GM12864 (cell line): ENCODE measurements at places on chromosomes 11 and 22.

DNA sequence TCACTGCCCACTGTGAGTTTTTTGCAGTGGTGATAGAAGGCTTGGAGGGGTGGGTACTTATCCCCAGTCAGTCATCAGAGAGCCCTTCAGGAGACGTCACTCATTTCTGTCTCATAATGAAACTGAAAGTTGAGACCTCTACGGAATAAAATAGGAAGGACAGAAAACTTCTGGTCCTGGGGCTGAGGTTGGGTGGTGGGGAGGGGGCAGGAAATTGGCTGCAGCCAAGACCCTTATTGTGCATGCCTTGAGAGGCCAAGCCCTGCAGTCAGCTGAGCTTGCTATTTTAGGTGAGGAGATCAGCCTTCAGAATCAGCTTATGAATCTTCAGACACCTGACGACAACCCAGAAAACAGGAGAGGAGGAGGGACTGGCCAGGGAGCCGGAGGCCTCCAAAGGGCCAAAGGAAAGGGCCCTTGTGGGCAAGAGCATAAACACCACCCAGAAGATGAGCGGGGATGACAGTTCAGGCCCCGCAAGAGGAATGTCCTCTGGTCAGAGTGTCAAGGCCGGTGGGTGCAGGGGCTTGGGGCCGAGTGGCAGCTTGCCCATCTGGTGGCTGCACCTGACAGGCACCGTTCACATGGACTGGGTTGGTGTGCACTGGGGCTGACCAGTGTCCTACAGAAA is 17.9 kb upstream of the ADA2 start:
- peak; percentile 64 for DNase-seq

- DNase-seq, result no peak
Measured at GRCh38 chr11:127345819-127346459, 345.4 kb upstream of the KIRREL3 start.

DNA sequence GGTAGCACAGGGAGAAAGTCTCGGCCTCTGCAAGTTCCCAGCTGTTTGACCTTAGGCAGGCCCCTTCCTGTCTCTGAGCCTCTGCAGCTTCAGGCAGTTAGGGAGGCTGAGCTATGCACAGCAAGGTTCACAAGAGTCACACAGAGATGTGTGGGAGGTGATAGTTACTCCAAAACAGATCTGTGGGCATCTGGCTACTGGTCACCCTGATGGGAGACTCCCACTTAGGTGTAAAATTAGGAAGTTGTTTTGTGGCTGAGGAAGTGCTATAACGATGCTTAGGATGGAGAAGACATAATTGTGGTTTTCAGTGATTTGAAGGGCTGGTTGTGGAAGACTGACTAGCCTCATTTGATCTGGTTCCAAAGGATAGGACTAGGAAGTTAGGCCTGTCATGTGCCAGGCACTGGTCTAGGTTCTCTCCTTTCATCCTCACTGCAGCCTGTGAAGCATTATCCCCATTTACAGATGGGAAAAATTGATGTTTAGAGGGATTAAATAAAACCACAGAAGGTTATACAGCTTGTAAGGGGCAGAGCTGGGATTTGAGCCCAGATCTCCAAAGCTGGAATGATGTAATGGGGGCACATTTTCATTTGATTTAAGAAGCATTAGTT is 13.5 kb downstream of the ACO2 start:
- DNase-seq, result no peak

DNA sequence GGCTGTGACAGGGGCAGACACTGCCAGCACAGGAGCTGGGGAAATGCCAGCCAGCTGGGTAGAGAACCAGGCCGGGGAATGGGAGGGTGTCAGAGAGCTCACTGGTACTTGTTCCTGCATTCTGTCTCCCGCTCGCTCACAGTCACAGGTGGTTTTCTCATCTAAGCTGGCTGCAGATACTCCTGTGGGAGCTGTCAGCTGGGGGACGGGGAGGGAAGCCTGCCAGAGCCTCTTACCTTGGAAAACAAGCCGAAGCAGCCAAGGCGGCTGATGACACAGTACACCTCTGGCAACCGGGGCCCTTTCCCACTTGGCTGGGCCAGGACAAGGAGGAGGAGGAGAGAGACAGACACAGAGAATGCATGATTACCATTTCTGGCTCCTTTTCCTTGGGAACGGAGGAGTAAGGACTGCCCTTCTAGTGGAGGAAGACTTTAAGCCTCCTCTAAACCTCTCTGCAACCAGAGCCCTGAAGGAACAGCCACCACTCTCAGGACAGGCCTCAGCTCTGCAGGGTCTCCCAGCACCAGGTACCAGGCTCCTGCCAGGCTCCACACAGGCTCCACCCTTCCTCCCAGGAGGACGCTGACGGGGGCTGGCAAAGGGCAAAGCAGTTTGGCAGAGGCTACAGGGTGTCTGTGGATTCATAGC is 25.1 kb downstream of the RPL27A start:
- no peak for DNase-seq

DNA sequence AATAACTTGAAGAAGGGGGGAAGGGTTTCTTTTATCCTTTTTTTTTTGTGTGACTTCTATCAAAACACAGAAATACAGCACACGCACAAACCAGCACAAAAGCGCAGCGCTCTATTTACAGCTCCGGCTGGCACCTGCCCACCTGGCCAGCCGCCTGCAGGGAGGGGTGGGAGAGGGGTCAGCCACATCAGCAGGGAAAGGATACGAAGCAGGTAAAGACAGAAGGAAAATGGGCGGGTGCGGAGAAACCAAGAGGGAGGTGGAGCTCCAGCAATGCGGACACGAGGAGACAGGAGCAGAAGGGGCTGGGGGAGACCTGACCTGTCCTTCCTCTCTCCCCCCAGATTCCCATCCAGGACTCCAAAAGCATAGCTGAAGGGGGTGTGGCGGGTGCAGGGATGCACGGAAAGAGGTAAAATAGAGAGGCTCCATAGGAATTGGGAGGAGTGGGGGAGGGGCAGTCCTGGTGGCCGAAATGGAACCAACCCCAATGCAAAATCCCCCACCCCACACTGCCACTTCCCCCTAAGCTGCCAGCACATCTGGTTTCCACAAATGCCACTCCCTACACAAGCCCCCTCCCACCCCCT is 14.1 kb downstream of the CXCR5 start:
- DNase-seq, result no peak

DNA sequence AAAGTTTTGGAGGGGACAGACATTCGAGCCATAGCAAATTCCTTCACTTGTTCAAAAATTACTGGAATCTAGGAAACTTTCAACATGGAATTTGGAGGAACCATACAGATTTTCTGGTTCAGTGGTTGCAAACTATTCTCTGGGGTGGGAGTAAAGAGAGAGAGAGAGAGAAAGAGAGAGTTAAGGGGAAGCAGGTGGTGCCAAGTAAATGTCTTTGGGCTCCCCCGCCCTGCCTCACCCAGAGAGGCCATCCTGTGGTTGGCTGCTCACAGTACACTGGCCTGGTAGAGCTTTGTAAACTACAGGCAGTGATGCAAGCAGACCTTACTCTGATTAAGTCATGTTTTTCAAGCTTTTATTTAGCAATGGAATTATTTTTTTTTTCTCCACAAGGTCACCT is 82.6 kb downstream of the ADAMTS15 start:
- DNase-seq, result no peak

- no peak for DNase-seq
Measured at GRCh38 chr11:44409558-44410236, 99.8 kb upstream of the ALX4 start.

GRCh38 chr22:44561139-44561840 is 63.3 kb upstream of the RTL6 start:
- DNase-seq, result no peak

- no peak for DNase-seq
Measured at GRCh38 chr11:95338430-95338991, 107.5 kb upstream of the SESN3 start.

- no peak for DNase-seq
Measured at GRCh38 chr11:66728038-66728692, 851 bp downstream of the SPTBN2 start.

GRCh38 chr11:68998390-68998911 is 14.6 kb downstream of the MRGPRF start:
- no peak for DNase-seq

GRCh38 chr22:41092847-41093411 is 537 bp downstream of the EP300 start:
- DNase-seq, result no peak

- no peak for DNase-seq
Measured at GRCh38 chr11:46410021-46410420, 18.4 kb upstream of the CHRM4 start.

DNA sequence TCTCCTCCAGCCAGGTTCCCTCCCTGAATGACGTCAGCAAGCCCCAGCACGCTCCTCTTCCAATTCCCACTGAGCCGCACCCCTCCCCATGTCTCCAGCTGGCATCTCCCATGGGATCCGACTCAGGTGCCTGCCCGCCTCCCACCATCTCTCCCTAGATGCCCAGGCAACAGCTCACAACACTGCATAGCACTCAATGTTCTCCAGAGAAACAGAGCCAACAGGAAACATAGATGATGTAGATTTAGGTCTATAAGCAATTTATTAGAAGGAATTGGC is 532.3 kb downstream of the BRD1 start:
- no peak for DNase-seq

GRCh38 chr11:115659061-115659963 is 155.1 kb upstream of the CADM1 start:
- no peak for DNase-seq

- DNase-seq, result no peak
Measured at GRCh38 chr11:123640029-123640428, 14.4 kb downstream of the SCN3B start.

GRCh38 chr22:45418056-45418769 is 4.7 kb downstream of the RIBC2 start:
- DNase-seq, result no peak

DNA sequence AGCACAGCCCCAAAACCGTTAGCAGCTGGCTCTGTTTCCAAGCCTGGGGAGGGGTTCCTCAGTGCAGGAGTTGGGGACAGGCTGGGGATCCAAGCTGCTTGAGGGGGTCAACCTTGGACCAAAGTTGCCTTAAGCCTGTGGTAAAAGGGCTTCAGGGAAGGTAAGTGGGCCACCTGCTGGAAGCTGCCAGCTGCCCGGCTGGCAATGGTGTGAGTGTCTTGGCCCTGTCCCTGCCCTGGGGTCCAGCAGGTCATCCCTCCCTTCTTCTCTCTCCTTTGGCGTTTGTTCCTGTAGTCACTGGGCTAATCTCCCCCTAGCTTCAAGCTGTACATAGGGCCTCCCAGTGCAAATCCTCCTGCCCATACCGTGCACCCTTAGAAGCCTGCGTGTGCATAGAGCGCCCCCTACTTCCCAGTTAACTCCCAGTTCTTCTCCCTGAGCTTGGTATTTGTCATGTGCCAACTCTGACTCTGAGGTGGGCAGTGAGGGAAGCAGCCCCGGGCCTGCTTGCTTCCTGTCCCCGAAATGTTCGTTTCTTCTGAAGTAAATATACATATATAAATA is 4.4 kb downstream of the TMEM258 start:
- DNase-seq, result no peak

DNA sequence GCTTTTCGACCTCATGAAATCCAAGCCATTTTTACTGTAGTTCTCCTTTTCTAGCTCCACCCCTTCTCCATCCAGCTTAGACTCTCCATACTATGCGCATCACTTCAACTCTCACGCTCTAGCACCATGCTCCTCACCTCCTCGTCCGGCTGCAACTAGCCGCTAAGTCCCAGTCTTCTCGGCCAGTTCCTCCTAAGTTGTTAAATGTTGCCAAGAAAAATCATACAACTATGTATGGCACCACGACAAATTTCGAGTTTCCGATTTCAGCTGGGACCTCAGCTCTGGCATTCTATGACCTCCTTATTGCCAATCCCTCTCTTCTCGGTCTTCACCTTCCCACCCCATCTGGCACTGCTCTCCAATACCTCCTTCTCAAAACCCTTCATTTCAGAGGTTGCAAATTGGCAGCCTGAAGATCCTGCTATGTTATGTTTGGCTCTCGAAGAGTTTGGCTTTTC is 1.0 kb downstream of the ZNF70 start:
- DNase-seq, result no peak

DNA sequence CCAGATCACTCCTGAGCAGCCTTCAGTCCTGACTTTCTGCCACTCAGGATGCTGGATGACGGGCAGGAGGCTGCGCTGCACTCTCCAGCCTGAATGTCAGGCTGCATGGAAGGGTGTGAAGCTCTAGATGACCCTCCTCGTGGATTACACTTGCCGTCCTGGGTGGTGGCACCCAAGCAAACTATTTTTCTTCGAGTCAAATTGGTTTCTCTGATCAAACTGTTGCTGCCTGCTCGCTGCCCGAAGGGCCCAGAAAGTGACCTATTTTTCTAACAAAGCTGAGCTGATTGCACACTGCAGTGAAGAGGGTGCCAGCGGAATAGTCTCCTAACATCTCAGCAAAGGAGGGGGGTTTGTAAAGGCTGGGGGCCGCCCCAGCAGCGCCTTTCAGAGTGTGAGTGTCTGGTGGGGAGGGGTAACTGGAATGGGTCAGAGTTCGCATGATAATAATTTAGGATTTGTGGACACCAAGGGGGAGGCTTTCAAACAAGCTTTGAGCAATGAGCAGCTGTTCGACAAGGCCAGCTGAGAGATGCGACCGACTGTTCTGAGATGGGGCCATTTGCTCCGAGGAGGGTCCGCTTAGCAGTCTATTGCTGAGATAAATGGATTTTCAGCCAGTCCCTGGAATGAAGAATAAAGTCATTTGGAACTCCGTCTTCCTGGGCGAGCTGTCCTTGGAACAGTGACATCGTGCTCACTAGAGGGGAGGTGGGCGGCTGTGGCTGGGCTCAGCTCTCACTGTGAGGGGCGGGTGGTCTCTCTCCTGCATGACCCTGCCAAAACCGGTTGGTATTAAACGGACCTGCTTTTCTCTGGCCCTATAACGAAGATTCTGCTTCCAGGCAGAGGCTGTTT is 537.6 kb downstream of the BRD1 start:
- DNase-seq, result no peak

- DNase-seq, result no peak
Measured at GRCh38 chr11:32643526-32643925, 59.9 kb downstream of the EIF3M start.

DNA sequence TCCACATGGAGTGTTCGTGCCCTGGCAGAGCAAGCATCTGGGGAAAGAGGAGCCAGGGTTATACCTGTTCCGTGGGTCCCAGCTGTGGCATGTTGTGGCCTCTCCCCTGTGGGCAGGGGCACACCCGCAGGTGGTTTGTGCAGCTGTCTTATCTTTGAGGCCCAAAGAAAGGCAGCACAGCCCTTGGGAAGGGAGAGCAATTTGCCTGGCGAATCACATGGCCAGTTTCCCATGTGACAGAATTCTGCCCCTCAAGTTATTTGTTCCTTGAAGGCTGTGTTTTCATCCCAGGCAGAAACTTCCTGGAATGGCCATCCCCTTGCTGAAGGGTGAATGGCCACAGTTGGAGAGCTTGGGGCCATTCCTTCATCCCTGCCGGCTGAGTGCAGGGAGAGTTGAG is 16.4 kb upstream of the COX8A start:
- no peak for DNase-seq
